Fibroblast of skin of right quadriceps (primary cell): ENCODE measurements at places on chromosomes 6 and 20.

DNA sequence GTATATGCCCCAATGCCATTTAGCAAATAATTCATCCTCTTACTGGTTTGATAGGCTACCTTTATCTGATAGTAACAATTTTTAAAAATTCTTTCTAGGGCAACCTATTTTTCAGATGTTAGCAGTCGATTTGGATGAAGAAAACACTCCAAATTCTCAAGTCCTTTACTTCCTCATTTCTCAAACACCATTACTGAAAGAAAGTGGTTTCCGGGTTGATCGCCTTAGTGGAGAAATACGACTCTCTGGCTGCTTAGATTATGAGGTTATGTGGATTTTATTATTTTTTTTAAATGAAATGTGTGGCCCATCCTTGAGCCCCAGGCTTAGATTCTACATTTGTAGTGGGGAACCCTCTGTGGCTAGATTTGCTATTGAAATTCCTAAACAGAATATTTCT, 26.3 kb downstream of the CDH26 start:
- DNase-seq, result no peak

- DNase-seq, result peak; percentile 27
Measured at GRCh38 chr6:85390775-85391174, 59.1 kb upstream of the NT5E start.

- no peak for DNase-seq
Measured at GRCh38 chr6:137678451-137678850, 184.3 kb upstream of the OLIG3 start.

DNA sequence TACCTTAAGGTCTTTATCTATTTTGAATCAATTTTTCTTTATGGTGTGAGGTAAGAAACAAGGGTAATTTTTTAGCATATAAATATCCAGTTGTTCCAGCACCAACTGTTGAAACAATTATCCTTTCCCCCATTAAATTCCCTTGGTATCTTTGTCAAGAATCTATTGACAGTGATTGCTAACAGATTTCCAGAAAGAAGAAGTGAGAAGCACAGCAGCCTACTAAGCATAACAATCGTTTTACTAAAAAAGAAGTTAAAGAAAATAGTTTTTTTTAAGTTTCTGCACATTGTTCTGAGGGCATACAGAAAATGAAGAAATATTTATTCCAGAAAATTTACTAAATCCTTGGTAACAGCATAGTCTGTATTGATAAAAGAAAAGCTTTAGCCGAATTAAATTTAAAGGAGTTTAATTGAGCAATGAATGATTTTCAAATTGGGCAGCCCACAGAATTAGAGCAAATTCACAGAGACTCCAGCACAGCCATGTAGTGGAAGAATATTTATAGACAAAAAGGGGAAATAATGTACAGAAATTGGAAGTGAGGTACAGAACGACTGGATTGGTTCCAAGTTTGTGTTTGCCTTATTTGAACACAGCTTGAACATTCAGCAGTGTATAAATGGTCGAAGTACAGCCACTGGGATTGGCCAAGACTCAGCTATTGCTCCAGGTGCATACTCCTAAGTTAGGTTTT, 97.9 kb upstream of the UST start:
- no peak for DNase-seq

DNA sequence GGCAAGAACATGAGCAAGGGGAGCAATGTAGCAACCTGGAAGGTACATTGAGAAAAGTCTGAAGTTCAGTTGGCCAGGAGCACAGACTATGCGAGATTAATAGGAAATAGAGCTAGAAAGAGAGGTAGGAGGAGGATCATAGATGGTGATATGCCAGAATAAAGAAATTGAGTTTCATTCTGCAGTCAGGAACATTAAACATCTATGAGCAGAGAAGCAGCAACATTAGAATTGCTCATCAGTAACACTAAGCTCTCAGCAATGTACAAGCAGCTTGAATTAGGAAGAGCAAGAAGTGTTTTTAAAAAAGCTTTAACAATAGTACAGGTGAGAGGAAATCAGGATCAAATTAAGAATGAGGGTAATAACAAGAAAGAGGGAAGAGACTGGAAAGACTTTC, 467.9 kb downstream of the PHF3 start:
- no peak for DNase-seq

DNA sequence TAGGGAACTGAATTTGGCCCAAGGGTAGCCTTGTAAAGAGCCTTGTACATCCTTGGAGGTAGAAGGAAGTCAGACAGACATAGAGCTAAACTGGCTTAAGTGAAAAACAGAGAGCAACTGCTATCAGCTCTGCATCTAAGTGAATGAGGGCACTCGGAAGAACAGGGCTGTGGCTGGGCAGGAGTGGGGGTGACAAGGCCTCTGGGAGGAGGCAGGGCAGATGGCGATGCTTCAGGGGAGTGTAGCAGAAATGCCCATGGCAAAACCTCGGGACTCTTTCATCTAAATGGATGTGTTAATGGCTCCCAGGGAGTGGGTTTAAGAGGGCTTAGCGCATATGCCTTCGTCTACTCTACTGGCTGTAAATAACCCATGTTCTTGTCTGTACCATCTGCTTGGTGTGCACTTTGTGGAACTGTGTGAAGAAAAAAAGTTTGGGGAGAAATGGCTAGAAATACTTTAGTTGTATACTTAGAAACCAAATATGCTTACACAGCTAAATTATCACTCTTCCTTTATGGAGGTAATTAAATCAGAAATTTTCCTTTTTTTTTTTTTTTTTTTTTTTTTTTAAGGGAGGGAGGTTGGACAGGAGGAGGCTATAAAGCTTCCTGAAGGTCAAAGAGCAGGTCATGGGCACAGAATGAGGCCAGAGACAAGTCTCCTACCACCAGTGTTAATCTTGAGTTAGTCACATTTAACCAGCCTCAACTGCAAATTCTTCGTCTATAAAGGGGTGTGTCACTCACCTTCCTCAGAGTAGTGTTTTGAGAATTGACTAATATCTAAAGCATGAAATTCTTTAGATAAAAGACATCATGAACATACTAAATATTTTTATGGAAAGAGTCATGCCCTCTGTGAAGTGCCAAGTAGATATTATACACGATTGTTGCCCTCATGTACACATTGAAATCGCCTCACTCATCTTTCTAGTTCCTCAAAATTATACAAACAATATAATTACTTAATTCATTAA, 60.9 kb downstream of the FYN start:
- peak; percentile 54 for DNase-seq

- DNase-seq, result no peak
Measured at GRCh38 chr6:169776379-169776778, 25.0 kb downstream of the ERMARD start.

DNA sequence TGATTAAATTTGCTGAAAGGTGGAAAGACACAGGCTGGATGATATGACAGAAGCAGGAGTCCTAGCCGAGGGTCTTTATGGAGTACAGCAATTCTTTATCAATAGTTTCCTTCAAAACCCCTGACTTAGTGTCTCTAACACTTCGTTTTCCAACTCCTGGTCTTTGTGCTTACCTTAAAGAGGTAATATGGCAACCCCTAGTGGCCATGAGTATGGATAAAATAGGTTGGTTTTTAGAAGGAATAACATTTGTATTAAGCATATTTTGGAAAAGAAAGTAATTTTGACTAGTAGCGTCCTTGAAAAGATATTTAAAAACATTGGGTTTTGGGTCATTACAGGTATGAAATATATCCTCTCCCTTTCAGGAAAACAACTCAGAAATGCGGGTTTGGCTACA, 51.9 kb downstream of the VGLL2 start:
- peak; percentile 1 for DNase-seq

DNA sequence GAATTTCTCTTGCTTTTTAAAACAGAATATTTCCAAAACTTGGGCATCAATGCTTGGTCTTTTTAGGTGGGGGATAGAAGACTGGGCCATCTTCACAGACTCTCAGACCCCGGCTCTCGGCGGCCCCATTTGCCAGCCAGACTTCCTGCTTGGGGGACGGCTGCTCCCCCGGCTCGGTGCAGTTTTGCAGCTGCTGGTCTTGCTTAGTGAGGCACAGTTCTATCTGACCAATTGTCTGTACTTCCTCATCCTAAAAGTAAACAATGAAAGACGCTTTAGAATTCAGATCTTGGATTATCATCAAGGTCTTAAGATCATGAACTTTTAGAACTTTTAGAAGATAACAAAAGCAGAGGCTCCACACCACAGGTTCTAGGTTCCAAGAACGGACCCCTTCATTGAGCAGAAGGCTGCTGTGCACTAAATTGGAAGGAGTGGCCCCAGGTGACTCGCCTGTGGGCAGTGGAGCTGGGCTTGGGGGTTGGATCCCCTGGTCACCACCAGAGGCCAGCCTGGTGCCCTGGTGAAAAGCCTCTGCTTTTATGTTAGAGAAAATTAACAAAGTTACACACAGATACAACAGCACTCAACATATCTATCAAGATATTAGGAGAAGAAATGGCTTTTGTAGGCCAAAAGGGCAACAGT, 26.7 kb downstream of the RNASET2 start:
- no peak for DNase-seq

DNA sequence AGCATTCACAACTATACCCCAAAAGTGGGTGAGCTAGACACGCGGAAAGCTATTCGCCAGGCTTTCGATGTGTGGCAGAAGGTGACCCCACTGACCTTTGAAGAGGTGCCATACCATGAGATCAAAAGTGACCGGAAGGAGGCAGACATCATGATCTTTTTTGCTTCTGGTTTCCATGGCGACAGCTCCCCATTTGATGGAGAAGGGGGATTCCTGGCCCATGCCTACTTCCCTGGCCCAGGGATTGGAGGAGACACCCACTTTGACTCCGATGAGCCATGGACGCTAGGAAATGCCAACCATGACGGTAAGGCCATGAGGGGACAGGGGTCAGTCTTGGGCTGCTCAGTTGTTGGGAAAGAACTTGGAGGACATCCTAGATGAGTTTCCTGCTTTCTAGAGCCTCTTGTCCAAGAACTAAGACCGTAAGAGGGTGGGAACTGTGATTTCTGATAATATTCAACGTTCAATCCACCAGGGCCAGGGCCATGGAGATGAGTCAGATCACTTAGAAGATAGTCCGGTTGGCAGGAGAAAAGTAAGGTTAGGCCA, 23.4 kb downstream of the MMP24OS start:
- no peak for DNase-seq

- DNase-seq, result no peak
Measured at GRCh38 chr6:92339936-92340640, 1079.3 kb downstream of the EPHA7 start.

GRCh38 chr6:16183187-16183664, 54.3 kb downstream of the MYLIP start:
- peak; percentile 67 for DNase-seq

GRCh38 chr6:23688650-23689049, 437.4 kb upstream of the NRSN1 start:
- DNase-seq, result no peak

GRCh38 chr20:46545077-46545826, 5.2 kb downstream of the OCSTAMP start:
- peak; percentile 9 for DNase-seq

- DNase-seq, result no peak
Measured at GRCh38 chr20:40238511-40238910, 450.5 kb downstream of the MAFB start.

DNA sequence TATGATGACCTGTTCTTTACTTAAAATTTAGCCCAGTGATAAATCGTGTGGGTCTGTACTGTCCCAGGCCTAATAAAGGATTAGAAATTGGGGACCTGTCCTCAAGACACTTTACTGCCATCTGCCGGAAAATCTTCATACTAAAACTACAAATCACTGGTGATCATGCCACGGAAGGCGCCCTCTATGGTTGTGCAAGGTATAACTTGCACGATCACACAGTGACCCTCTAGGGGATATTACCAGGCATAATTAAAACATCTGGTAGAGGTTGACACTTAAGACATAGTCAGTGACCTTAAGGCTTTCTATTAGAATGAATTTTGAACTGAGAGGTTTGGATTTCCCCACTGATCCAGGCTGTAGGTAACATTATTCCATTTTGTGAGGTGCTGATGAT, 172.6 kb downstream of the BMP2 start:
- DNase-seq, result peak; percentile 9

GRCh38 chr6:13421425-13422059, 65.9 kb downstream of the GFOD1 start:
- peak; percentile 23 for DNase-seq

DNA sequence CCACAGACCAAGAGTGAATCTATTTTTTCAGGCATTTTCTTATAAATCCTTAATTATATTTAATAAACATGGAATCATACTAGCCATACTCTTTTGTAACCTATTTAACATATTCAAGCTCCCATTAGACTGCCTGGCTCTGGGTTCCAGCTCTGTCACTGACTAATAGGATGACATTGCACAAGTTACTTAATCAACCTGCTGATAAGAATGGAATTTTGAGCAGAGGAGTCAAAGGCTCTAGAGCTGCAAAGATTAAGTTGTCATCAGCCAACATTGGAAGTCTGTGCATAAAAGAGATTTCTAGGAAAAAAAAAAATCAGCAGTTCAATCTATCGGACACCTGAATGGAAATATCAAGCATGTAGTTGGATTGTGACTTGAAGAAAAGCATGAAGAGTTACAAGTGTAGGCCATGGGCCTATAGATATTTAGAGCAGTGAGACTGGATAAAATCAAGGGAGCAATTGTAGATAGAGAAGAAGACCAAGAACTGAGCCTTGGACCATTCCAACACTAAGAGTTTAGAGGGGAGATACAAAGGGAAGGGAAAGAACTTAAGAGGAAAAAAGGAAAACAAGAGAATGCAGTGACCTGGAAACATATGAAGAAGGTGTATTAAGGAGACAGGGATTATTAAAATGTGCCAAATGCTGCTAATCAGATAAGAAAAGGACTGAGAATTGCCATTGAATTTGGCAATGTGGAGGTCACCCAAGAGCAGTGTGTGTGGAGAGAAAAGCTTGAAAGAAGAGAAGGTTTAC, 11.0 kb upstream of the HINT3 start:
- DNase-seq, result peak; percentile 21

DNA sequence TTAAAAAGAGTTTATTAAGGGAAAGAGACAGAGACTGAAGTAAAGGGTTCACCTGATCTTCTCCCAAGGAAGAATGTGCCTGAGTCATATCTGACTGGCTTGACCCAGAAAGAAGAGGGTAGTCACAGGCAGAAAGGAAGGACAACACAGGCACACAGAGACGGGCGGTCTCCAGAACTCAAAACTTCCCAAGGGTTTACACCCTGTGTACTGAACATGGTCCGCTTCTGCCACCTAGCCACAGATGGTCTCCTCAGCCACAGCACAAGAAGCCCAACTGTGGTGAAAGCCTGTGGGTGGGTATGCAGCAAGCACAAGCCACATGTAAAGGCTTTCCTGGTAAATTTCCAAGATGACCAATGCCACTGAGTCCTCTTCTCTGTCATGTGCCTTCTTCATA, 17.2 kb downstream of the UNC5CL start:
- DNase-seq, result peak; percentile 73
